Fibroblast of skin of abdomen (primary cell): ENCODE measurements at places on chromosomes 1 and 21.

- DNase-seq: no peak
These were observed 17.3 kb upstream of the ABCG1 start for GRCh38 chr21:42201615-42202161.

DNA sequence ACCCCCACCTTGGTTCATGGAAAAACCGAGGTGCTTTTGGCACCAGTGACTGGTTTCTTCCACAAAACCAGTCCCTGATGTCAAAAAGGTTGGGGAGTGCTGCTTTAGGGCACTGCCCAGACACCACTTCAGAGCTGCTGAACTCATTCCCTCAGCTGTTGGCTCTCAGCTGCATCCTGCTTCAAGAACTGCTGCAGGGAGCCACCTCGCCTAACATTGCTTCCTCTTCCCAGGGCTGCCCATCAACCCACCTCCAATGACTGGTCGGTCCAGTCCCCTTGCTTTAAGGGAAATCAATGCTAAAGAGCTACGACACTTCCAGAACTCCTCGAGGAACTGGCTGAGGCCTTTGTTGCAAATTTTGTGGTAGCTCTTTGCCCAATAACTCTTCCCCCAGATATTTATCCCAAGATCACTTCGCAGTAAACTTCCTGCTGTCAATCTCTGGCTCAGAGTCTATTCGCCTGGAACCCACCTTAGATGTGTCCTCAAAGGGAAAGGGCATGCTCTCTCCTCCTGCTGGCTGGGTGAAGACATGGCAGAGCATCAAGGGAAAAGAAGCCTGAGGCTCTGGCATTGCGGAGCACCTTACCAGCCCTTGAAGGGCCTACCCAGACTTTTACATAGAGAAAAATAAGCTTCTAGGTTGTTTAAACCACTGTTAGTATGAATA lies 29.0 kb downstream of the C1orf52 start:
- no peak for DNase-seq

DNA sequence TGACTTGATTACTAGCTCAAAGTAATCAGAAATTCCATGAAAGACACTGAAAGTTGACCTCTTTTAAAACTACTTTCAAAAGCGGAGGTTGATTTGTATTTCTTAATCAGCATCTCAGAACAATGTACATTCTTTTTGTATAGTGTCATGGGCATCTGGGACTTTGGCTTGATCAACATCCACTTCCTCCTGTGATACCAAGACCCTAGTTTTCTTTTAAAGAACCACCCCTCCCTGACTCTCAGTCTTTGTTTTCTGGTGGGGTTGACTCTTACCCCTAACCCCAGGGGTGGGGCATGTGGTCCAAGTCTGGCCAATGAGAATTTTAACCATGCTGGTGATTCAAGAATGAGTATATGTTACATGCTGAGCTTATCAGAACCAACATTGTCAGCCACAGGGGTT lies 21.7 kb upstream of the IRF2BP2 start:
- peak; percentile 86 for DNase-seq

GRCh38 chr1:219143735-219144134 lies 29.9 kb upstream of the LYPLAL1 start:
- no peak for DNase-seq

DNA sequence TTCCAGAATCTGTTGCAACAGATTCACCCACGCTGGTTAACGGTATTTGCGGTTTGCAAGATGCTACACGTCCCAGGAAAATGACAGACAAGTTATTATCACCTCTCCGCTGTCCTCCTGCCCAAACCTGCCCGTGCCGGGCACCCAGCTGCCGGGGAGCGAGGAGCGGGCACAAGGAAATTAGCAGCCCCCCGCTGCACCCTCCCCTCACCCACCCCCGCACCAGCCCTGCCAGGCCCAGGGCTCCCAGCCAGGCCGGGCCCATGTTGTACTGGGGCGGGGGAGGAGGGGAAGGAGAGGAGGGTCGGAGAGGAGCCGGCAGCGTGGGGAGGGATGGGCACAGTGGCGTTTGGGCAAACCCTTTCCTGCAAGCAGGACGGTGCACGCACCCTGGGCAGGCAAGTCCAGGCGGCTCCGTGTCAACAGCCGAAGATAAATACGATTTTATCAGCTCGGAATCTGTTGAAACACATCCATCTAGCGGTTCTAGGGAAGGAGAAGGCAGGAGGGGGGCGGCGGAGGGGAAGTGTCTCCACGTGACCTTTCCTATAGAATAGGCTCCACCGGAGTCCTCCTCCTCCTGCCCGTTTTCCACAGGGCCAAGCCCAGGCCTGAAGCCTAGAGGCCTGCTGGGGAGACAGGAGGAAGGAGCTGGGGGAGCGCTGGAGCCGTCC lies 35.1 kb upstream of the CCDC27 start:
- DNase-seq: no peak

DNA sequence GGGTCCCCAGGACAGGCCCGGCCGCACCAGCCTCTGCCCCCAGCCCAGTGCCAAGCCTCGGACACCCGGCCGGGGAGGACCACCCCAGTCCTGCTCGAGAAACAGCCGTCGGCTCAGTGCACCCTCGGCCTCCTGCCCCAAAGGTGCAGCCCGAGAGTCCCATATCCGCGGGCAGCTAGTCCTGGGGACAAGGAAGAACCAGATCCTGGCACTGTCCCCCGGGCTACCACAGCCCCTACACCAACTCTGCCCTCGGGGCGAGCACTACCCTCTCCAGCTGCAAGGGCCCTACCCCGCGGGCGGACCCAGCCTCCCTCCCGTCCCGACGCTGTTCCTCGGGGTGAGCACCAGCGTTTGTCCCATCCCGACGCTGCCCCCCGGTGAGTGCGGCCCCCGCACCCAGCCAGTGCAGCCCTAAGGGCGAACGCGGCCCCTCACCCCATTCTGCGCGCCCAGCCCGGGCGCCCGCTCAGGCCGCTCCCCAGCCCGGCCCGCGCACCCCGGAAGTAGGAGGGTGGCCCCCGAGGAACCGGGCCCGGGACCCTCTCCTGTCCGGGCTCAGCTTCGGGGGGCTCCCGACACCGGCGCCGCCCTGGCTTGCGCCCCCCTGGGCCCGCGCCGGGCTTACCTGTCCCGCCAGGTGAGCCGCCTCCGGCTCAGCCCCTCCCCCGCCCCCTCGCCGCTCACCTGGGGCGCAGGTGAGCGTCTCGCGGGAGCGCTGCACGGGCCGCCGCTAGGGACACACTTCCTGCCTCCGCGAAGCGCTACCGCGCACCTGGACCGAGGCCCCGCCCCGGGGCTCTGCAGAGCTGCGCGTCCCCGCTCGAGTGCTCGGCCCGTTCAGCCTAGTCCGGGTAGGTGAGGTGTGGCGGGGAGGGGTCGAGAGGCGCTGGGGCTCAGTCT lies at the start of gene KDF1:
Gene KDF1 (minus strand): TSS at position 747 of the 903 bp plus-strand sequence. CDS start 8,088 bp downstream, outside the sequence.
- DNase-seq: no peak

DNA sequence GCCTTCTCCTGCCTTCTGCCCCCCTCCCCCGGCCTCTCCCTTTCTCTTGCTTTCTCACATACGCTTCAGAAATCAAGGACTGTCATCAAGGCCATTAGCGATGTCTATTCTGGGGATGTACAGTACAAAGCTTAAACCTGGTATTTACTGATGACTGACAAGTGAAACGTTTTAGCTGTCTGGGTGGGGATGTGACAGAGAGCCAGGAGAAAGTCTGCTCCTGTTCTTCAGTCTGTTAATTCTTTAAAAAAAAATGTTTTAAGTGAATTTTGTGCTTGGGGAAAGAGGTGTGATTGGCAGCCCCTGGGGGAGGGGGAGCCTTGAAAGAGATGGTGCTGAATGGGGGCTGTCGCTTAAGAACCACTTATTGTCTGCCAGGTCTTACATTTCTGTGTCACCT lies 283.0 kb upstream of the PLXNA2 start:
- DNase-seq: no peak

DNA sequence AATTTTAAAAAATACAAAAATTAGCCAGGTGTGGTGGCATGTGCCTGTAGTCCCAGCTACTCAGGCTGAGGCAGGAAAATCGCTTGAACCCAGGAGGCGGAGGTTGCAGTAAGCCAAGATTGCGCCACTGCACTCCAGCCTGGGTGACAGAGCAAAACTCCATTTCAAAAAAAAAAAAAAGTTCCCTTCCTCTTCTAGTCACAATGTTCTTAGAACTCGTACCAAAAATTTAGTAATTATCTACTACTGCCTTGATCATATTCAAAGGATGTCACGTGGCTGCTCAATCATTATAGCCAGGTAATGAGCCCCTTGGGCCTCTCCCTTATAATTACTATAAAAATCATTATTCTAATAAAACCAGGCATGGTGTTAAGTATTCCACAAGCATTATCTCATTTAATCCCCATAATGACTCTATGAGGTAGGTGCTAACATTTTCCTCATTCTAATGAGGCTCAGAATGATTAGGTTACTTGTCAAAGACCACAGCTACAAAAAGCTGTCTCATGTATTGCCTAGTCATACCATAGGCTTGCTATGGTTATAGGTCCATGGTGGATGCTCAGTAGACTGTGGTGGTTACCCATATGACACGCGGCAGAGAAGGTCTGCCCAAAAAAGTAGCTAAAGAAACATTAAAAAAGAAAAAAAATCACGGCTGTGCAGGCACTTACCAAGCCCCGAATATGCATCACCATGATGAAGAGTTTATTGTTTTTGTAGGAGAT lies 15.5 kb upstream of the PPP1R15B start:
- DNase-seq: no peak

DNA sequence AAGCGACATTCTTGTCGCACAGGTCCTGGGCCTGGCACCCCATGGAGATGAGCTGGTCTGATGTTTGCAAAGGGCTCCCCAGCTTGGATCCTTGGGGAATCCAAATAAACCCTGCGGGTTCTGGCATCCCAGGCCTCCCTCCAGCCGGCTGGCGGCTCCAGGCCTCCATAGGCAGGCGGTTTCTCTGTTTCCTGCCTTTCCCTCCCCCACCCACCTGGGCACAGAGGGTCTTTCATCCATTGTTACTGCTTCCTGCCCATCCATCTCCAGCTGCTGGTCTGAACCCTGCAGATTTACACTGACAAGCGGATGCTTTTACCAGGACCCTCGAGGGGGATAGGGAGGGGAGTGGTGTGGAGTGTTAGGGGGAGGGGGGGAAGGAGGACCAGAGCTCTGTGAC lies 39.1 kb upstream of the ID3 start:
- DNase-seq: no peak

GRCh38 chr1:30028283-30028682 lies 695.1 kb downstream of the MATN1 start:
- no peak for DNase-seq

GRCh38 chr1:244226435-244226834 lies 175.4 kb downstream of the ZBTB18 start:
- DNase-seq: peak; percentile 40

GRCh38 chr1:160282807-160283206 lies 2.1 kb downstream of the PEX19 start:
- DNase-seq: no peak

GRCh38 chr1:6365047-6365446 lies 28.5 kb downstream of the ACOT7 start:
- no peak for DNase-seq

- DNase-seq: peak; percentile 55
These were observed 624 bp downstream of the CTSK start for GRCh38 chr1:150807249-150808023.

DNA sequence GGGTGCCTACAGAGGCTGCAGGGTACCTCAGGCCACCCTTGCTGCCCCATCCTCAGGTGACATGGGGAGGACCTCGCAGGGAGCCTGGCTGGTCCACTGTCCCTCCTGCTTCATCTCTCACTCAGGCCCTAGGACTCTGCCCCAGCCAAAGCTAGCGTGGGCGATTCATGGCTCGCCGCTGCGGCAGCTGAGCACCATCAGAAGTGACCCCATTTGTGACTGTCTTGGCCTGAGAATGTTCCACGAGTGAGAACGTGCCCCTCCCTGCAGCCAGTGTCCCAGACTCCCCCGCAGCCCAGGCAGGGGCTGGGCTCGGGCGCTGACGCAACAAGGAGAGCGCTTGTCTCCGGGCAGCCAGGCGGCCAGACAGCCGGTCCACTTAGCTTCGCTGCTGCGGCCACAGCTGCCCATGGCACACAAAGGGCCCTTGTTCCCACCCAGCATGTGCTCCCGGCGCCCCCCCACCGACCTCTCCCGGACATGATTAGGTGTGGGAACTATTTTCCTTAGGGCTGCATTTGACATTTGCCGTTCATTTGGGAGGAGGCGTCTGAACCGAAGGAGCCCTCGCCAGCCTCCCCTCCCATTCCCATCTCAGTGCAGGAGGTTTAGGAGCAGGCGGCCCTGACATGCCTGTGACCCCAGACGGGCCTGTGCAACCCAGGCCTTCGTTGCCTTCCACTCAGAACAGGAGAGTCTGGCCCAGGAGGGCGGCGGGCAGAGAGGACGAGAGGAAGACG lies 19.3 kb upstream of the POFUT2 start:
- no peak for DNase-seq

GRCh38 chr1:218501161-218501560 lies 156.0 kb downstream of the TGFB2 start:
- peak; percentile 50 for DNase-seq

DNA sequence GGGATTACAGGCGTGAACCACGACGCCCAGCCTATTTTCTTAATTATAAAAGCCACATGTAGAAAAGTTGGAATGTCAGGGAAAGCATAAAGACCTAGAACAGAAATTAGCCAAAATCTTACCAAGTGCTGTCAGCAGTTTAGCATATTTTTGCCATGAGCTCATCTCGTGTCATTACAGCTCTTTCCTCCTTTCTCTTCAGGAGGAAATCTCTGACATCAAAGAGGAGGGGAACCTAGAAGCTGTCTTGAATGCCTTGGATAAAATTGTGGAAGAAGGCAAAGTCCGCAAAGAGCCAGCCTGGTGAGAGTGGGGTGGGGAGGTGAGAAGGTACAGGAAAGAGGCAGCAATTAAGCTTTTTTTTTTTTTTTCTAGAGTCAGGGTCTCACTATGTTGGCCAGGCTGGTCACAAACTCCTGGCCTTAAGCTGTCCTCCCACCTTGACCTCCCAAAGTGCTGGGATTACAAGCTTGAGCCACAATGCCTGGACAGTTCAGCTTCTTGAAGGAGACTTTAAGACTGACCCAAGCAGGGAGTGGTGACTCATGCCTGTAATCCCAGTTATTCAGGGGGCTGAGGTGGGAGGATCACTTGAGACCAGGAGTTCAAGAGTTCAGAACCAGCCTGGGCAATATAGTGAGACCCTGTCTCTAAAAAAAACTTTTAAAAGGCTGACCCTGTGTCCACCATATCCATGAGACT lies 8.4 kb upstream of the BGLAP start:
- peak; percentile 90 for DNase-seq

DNA sequence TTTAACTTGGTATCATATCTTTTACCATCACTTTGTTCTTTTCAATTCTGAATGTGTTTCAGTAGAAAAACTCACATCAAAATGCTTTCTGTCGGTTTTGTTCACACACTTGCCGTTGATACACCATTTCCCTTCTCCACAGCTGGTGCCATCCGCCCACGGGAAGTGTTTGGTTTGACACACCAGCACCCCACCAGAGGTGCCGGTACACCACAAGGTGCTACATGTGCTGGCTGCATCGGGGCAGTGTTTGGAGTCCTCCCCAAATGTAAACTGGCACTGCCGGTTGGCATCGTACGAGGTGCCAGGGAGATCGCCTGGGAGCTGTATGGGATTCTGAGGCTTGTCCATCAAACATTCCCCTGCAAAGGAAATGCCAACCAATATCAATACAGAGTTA lies 5.0 kb downstream of the ADAMTS1 start:
- DNase-seq: no peak
